ENCODE measurements at places on chromosomes 11 and 22.

GRCh38 chr11:119835753-119836152 is 106.8 kb upstream of the NECTIN1 start:
- no peak for DNase-seq

DNA sequence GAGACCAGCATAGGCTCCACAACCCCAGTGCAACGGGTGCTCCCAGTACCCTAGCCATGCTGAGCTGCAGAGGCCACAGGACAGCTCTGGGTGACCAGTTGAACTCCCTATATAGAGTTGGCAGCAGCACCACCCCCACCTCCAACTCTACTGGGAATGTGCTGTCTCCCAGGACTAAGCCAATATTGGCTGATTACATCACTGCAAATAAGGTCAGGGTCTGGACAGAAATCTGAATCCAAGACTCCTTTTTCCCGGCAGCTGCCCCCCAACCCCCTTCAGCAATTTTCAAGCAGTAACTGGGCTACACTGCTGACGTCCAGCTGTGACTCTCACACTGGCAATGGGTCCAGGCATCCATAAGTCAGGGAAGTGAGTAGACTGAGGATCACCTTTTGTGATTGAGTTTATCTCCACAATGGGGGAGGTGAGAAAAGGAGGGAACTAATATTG is at the start of gene HPX:
TSS of gene HPX (minus strand) at position 82 of the 453 bp plus-strand sequence. CDS start at position 58, 24 bp downstream.
- no peak for DNase-seq

DNA sequence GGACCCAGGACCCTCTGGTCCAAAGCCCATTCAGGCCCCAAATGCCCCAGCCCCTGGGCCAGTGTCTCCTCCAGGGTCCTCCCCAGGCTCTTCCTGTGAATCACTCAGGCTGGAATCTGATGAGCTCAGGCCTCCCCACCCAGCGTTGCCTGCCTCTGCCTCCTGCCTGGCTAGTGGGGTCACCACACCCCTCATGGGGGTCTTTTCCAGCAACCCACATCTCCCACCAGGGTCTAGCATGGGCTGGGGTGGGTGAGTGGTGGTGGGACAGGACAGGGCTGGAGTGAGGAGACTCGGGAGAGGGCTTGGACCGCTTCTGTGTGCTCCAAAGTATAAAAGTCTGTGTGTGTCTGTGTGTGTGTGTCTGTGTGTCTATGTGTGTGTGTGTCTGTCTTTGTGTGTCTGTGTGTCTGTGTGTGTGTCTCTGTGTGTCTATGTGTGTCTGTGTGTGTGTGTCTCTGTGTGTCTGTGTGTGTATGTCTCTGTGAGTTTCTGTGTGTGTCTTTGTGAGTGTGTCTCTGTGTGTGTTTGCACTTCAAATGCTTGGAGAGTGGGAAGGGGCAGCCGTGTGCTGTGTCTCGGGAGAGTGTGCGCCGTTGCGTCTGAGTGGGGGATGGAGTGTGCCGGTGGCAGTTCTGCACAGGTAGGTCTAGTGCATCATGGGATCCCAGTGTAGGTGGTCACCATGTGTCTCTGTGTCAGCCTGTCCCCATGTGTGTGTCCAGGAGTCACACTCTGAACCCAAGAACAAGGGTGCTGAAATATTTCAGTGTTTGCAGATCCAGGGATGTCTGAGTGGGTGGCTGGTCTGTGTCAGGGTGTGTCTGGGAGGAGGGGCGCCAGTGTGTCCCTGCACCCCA is 8.8 kb downstream of the RIN1 start:
- no peak for DNase-seq

GRCh38 chr11:131408025-131408640 is 37.7 kb downstream of the NTM start:
- DNase-seq, result no peak

DNA sequence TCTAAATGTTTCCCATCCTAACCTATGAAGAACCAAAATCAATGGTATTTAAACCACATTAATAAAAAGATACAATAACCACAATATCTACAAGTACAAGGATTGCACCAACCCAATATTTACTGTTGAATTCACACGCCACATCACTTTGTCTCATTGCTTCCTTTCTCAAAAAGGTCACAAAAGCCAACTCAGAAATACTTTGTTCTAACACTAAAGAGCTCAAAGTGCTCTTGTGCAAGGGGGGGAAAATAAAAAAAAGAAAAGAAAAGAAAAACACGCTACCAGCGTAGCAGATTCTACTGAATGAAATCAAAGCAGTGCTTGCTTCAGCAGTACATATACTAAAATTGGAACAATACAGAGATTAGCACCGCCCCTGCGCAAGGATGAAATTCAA is 10.5 kb upstream of the ARHGAP32 start:
- no peak for DNase-seq

DNA sequence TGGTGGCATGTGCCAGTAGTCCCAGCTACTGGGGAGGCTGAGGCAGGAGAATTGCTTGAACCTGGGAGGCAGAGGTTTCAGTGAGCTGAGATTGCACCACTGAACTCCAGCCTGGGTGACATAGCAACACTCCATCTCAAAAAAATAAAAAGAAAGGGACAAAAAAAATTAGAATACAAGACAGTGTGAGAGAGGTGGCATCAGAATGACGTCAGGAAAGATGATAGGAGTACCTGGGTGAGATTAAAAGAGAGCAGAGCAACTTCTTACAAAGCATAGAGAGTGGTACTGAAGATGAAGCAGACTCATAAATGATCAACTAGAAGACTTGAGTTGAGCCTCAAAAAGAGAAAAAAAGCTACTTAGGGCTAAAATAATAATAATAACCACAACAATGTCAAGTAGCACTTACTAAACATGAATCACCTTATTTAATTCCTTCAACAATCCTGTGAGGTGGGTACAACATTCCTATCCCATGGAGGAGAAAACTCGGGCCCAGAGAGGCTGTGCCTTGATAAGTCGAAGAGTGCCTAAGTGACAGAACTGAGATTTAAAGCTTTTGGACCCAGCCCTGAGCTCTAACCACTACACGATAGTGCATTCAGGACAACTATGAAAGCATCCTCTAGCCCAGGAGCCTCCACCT is 5.2 kb upstream of the SLN start:
- no peak for DNase-seq

DNA sequence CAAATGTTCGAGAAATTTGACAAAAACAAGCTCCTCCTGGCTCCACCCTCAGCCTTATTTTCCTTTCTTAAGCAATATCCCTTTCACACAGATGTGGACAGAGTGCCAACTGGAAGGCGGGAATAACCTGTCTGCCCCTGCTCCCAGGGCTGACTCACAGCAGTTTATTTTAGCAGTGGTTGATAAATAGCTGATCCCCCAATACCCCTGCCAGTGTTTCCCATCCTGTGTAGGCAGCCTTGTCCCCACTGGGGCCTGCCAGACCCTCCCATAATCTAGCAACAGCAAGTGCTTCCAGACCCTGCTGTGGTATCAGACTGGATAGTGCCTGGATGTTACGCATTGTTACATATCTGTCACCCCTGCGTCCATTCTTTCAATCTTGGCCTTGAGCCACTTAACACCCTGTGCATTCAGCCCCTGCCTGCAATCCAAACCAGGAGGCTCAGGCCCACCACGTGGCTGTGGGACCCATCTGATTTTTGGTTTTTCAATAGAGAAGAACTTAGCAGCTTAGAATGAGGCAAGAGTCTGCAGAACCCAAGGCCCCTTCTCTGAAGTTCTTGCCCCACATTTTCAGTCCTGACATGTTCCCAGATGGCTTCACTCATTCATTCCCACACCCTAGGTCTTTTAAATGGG is 53.7 kb downstream of the PARVA start:
- DNase-seq, result no peak

- DNase-seq, result no peak
Observed at GRCh38 chr11:26344647-26345046, 12.7 kb downstream of the ANO3 start.

DNA sequence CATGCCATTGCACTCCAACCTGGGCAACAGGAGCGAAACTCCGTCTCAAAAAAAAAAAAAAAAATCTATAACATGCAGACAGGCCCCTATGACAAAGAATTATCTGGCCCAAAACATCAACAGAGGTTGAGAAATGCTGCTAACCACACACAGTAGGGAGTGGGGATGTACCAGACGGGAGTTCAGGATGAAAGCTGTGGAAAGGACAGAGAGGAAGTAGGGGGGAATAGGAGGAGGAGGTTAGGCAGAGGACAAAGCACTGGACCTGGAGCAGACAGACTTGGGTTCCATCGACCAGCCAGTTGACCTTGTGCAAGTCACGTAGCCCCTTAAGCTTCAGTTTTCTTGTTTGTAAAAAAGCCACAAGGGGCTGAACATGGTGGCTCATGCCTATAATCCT is 12.5 kb downstream of the LRP4 start:
- no peak for DNase-seq

GRCh38 chr11:1041471-1041870 is 5.0 kb upstream of the MUC6 start:
- DNase-seq, result no peak

- no peak for DNase-seq
Observed at GRCh38 chr11:78253797-78254196, 65.1 kb downstream of the USP35 start.

DNA sequence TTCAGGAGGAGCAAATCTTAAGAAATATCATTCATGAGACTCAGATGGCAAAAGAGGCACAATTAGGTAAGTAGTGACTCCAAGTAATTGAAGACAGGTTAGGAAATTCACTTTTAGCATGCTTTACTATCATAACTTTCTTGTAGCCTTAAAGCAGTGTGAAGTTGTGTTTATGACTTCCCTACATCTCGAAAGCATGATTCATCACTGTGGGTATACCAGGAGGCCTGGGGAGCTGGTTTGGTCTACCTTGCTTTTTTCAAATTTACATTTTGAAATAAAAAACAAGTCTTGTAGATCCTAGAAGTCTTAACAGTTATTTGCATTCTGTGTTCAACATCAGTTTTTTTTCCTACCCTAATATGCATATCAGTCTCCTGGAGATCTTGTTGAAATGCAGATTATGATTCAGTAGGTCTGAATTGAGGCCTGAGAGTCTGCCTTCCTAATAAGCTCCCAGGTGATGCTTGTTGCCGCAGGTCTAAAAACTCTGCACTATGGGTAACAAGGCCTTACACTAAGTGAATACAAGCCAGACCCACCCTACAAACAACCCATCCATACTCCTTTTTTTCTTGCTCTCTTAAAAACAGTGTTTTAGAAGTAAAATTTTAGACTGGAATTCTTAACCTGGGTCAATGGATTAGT is 41.4 kb downstream of the TTC17 start:
- DNase-seq, result no peak

- no peak for DNase-seq
Observed at GRCh38 chr11:73159297-73159696, 17.2 kb upstream of the FCHSD2 start.
